CD4-positive, alpha-beta memory T cell (primary cell): ENCODE measurements at places on chromosomes 12 and 14. TPM values are rescaled to one million over a fixed set of nuclear protein-coding genes. Genes with fewer than 3 reads are reported as not detected.

Gene INSM2
- total RNA-seq, result not detected

Gene FAM90A1
- not detected for total RNA-seq

Gene GLI1
- total RNA-seq, result 0.35 TPM

Gene C12orf50
- total RNA-seq, result 0.09 TPM

Gene GPD1
- total RNA-seq, result 2.0 TPM

Gene SMCO2
- not detected for total RNA-seq

Gene GDF3
- not detected for total RNA-seq

Gene STAT6
- total RNA-seq, result 424 TPM

Gene ZFHX2
- total RNA-seq, result 0.36 TPM

Gene IL23A
- 34.4 TPM for total RNA-seq

Gene RNASE1
- total RNA-seq, result 4.9 TPM

Gene OR10AD1
- not detected for total RNA-seq

Gene WDR89
- total RNA-seq, result 36.3 TPM

Gene GPR137C
- total RNA-seq, result not detected

Gene SSPN
- total RNA-seq, result not detected

Gene GPR132
- 49.2 TPM for total RNA-seq

Gene TRAF3
- total RNA-seq, result 44.8 TPM

Gene TAS2R10
- 0.44 TPM for total RNA-seq

Gene HCAR3
- not detected for total RNA-seq

Gene RIPK3
- 63.0 TPM for total RNA-seq

Gene DNAJC22
- total RNA-seq, result not detected

Gene KRT2
- total RNA-seq, result 0.23 TPM

Gene STXBP6
- total RNA-seq, result not detected

Gene TMCC3
- total RNA-seq, result 0.23 TPM

Gene CIDEB
- total RNA-seq, result 26.0 TPM

Gene UNC79
- 0.03 TPM for total RNA-seq

Gene DBX2
- total RNA-seq, result not detected

Gene KRT74
- total RNA-seq, result not detected

Gene VRTN
- total RNA-seq, result not detected

Gene KRT7
- not detected for total RNA-seq

Gene MORN3
- 17.3 TPM for total RNA-seq

Gene CLMN
- 0.22 TPM for total RNA-seq

Gene CSRP2
- total RNA-seq, result not detected

Gene GALNT16
- not detected for total RNA-seq

Gene LRP1-AS
- total RNA-seq, result not detected

Gene NGB
- not detected for total RNA-seq

Gene INHBC
- not detected for total RNA-seq
